ENCODE measurements at places on chromosomes 2 and 18. TPM values are rescaled to one million over a fixed set of nuclear protein-coding genes. Genes with fewer than 3 reads are reported as not detected.

SULT1C2 gene
- total RNA-seq: under 0.01 TPM

SP140L gene
- total RNA-seq: 20.2 TPM

CFAP65 gene
- total RNA-seq: not detected

FOXD4L1 gene
- total RNA-seq: 0.32 TPM

WIPF1 gene
- 27.4 TPM for total RNA-seq

IL36RN gene
- not detected for total RNA-seq

GPR75 gene
- 2.9 TPM for total RNA-seq

GALNT13 gene
- 0.12 TPM for total RNA-seq

E2F6 gene
- 16.3 TPM for total RNA-seq

SFTPB gene
- total RNA-seq: not detected

REV1 gene
- 44.3 TPM for total RNA-seq

METAP1D gene
- 8.3 TPM for total RNA-seq

ALK gene
- total RNA-seq: 0.16 TPM

COL6A3 gene
- 7,373 TPM for total RNA-seq

ALKAL2 gene
- total RNA-seq: not detected

CCDC141 gene
- not detected for total RNA-seq

SATB2 gene
- total RNA-seq: 22.1 TPM

PLCL1 gene
- 1.6 TPM for total RNA-seq

OLA1 gene
- total RNA-seq: 77.4 TPM

SERPINB11 gene
- not detected for total RNA-seq

FAM237A gene
- not detected for total RNA-seq

CD207 gene
- total RNA-seq: not detected

ASB18 gene
- not detected for total RNA-seq

LGALSL gene
- 3.1 TPM for total RNA-seq

FAM110C gene
- under 0.01 TPM for total RNA-seq

DUSP19 gene
- total RNA-seq: 2.4 TPM

Measured in hair follicle dermal papilla cell (primary cell).